Activated naive CD4-positive, alpha-beta T cell treated with anti-CD3 and anti-CD28 coated beads for 36 hours (primary cell): ENCODE measurements at places on chromosomes 6 and 20.

GRCh38 chr6:74283532-74283931, 587.5 kb downstream of the CD109 start:
- no peak for DNase-seq

DNA sequence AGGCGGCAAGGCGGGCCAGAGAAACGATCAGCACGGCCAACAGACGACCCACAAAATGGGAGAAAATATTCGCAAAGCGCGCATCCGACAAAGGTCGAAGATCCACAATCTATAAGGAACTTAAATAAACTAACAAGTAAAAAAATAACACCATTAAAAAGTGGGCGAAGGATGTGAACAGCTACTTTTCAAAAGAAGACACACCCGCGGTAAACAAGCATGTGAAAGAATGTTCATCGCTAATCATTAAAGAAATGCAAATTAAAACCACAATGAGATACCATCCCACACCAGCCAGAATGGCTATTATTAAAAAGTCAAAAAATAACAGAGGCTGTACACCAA, 117.8 kb upstream of the SIRPA start:
- no peak for DNase-seq

DNA sequence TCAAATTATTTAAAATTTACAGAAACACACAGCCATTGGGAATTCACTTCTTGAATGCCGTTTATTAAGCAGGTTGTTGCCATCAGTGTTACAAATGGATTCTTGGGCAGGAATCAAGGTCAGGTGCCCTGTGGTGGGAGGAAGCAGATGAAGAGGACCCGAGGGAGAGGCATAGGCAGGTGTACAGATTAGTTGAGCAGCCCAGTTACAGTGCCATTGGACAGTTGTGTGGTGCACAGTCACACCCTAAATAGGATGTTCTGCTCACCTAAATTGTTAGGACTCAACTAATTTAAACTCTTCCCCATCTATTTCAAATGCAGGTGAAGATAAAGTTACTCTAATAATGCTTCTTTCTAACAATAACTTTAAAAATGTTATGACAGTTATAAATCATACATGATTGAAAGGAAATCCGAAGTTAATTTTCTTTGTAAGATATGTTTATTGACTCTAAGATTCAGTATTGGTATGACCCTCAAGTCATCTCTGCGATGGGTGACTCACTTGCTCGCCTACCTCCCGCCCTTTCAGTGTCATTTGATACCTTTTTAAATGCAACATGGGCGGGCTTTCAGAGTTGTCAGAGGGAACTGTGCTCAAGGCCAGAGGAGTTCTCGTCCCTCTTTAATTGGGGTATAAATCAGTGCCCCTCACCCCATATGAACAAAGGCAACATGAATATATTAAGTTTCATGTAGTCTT, 35.1 kb downstream of the DSE start:
- no peak for DNase-seq

DNA sequence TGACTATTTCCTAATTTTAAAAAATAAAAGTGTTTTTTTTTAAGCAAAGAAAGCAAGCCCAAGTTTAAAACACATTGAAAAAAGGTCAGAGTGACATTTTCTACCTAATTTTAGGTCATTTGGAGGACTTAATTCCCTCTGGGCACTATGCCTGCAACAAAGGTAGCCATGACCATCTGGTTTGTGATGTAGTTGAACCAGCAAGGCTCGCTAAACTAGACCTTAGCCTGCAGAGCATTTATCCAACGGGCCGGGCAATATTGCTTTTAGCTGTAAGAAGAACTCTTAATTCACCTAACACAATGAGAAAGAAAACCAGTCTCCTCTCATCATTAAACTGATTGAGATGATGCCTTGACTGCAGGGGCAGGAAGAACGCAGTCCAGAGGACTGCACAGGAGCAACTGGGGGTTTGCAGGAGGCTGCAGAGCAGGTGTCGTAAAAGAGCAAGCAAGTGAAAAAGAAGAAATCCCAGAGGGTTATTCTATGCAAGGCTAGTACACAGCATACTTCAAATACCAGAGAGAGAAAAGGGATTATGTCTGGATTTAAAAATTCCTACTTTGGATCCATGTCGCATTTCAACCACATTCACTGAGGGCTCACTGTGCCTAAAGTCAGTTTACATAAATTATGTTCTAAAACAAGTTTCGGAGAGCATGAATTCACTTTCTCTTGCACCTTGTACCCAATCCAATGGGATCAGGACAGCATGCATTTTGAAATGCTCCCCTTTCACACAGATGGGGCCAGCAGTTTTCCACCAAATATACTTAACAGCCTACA, 12.8 kb downstream of the TRAF3IP2 start:
- no peak for DNase-seq

GRCh38 chr6:2771079-2771478, 5.9 kb downstream of the WRNIP1 start:
- DNase-seq: no peak

DNA sequence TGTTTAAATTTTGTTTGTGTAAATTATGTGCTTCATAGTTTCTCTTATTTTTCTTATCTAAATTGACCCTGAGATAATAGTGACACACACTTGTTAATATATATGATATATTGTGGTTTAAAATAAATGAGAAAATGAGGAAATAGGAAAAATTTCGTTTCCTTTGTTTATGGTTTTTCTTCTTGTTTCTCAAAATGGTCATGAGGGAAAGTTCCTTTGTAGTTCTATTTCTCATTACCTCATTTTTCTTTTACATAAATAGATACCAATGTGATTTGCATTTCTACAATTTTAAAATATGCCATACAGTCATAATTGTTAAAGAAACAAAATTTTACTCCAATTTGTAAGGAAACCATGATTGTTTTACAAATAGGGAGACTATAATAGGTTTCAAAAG, 9.2 kb downstream of the OR2A4 start:
- no peak for DNase-seq

GRCh38 chr20:51219544-51219943, 196.6 kb upstream of the KCNG1 start:
- DNase-seq: no peak

GRCh38 chr6:92110403-92110802, 1309.0 kb downstream of the EPHA7 start:
- no peak for DNase-seq

- no peak for DNase-seq
Measured at GRCh38 chr20:32067234-32067821, 15.3 kb downstream of the HCK start.

DNA sequence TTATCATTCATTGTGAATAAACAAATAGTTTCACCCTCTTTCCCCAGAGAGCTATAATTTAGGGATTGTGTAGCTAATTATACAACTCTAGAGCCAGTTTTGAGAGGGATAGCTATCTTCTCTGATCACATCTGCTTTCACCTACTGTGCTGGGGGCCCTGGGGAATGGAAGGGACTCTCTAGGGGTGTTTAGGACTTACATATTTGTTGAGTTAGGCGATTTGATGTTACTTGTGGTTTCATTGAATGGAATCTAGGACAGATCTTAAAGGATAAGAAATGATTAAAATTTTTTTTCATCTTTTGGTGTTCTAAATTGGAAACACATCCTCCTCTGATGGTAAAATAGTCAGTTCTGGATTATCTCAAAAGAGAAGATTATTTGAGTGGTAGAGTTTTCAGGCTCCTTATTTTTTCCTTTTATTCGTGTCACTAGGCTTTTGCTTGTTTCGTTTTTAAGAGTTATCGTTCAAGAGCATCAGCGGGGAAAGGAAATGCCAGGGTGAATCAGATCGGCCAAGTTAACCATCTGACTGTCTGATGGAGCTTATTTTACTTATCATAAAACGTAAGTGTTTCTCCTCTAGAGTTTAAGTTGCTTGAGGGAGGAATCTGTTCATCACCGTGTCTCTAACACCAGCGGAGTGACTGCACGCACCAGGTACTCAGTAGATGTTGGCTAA, 236.7 kb downstream of the FARS2 start:
- DNase-seq: no peak

GRCh38 chr6:139330306-139330705, 38.5 kb upstream of the TXLNB start:
- DNase-seq: no peak

DNA sequence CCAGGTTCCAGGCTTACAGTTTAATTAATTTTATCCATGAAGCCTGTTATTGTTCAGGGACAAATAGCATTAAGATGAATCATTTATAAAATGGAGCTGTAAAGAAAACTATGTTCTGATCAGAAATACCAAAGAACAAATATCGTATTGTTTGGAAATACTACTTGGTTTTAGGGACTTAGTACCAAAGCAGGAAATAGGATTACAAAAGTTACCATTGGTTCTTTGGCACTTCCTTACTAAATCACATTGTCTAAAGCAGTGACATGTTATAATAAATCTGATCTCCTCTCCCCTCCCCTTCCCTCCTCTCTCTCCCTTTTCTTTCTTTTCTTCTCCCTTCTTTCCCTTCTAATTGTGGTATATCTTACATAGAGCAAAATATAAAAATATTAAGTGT, 29.6 kb downstream of the CRYBG1 start:
- DNase-seq: no peak

- DNase-seq: no peak
Measured at GRCh38 chr20:6866741-6867140, 99.3 kb downstream of the BMP2 start.

DNA sequence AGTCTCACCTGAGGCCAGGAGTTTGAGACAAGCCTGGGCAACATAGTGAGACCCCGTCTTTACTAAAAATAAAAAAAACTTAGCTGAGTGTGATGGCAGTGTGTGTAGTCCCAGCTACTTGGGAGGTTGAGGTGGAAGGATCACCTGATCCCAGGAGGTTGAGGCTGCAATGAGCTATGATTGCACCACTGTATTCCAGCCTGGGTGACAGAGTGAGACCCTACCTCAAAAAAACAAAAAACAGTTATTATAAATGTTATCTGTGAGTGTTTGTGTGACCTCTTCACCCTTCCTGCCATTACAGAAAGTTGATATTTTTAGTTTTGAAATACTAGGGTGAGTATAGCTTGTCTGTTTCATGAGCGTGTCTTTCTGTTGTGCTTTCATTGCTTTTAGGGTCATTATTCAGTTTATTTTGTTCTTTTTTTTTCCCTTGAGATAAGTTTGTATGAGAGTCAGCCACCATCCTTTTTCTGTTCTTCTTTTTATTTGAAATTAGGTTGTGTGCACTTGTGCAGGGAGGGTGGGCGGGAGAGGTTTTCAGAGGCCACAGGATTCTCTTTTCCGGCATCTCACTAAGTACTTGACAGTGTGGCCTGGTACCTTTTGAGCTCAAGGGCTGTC, 26.2 kb downstream of the CDYL start:
- no peak for DNase-seq

DNA sequence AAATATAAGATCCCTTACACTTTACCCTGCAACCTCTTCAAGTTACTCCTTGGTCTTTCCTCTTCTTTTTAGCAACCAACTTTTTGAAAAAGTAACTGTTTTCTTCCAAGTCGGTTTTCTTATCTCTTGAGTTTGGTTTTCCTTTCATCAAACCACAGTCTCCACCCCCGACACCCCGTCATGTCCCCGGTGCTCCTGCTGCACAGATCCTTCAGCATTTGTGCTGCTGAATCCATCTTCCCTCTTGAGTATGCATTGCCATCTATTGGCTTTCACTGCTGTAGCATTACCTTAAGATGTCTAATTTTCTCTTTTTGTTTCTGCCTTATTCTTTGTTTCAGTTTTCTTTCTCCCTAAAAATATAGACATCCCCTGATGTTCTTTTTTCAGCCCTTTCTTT, 11.9 kb upstream of the TNFRSF21 start:
- DNase-seq: no peak

DNA sequence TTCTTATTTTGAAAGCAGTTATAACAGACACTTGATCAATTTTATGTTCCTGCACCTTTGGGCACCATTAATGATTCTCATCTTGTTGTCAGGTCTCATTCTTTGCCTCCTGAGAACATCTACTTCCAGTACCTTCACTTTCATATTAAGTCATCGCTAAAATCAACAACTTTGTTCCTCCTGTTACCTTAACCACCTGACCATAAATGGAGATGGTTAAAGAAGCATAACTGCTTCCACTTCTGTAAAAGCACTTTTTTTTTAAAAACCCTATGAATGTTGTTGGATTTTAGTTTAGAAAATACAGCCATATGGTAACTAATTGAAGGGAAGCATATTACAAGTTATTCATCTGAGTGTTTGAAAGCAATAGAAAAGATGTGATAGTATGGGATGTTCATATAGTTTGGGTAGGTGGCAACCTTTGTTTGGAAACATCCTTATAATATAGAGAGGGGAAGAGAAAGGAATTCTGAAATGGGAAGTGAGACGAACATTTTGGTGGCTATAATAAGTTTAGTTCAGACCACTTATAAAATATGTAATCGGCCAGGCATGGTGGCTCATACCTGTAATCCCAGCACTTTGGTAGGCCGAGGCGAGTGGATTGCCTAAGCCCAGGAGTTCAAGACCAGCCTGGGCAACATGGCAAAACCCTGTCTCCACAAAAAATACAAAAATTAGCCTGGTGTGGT, 53.9 kb downstream of the AFG1L start:
- DNase-seq: no peak

- no peak for DNase-seq
Measured at GRCh38 chr6:38801305-38801704, 86.2 kb downstream of the DNAH8 start.

DNA sequence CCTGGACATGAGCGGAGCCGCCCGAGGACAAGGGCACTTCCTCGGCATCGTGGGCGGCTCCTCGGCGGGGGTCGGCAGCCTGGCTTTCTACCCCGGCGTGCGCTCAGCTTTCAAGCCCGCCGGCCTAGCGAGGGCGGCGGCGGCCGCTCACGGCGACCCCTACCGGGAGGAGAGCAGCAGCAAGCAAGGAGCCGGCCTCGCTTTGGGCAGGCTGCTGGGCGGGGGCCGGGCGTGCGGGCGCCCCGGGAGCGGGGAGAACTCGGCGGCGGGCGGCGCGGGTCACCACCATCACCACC, 6.7 kb downstream of the PRDM13 start:
- peak; percentile 35 for DNase-seq

DNA sequence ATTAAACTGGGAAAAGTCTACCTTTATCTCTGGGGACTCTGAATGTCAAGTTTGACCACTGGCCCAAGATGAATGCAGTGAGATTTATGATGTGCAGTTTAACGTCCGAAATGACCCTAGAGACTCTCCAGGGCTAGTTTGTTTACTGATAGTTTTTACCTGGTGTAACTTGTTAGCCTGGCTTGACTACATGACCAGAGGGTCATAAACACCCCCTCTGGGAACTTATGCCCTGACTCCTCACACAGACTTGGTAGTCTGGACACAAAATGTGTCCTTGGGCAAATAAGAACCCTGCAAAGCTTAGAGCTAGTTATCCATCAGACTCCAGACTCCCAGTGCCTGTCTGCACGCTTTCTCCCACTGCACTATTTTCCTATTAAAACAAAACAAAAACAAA, 606.5 kb downstream of the HACE1 start:
- DNase-seq: no peak
